Coronary artery (tissue), 2 donors: ENCODE measurements at places on chromosomes 5 and 9.

DNA sequence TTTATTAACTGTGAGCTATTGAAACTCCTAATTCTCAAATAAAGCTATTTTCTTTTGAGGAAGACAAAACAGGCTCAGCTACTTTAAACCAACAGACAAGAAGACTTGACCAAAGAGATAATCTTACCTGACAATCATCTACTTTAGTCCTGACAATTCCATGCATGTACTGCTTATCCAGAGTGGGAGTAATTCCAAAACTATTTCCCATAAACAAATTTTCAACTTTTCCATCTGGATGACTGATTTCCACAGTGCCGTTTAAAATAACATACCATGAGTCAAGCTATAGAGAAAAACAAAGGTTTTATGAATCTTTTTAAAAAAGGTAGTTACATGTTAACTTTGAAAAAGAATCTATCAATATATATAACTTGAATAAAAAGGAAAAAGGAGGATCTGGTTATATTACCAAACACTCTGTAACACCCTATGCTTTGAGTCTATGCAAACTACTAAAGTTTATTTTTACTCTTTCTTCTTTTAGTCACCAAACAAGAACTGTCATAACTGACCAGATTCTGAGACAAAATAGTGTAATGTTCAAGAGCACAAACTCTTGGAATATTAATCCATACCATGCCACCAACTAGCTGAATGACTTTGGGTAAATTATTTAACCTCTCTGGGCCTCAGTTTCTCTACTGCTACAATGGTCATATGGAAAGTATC lies 129.7 kb downstream of the RAPGEF6 start:
- no peak for DNase-seq

- DNase-seq, result no peak
Observed at GRCh38 chr5:163612358-163613149, 107.1 kb downstream of the MAT2B start.

GRCh38 chr5:95836544-95836943 lies 14.0 kb upstream of the GLRX start:
- no peak for DNase-seq

GRCh38 chr9:101579711-101580545 lies 14.8 kb downstream of the PPP3R2 start:
- DNase-seq, result no peak
